Non-pigmented ciliary epithelial cell (primary cell): ENCODE measurements at places on chromosomes 7 and 10.

- DNase-seq: no peak
Measured at GRCh38 chr7:9958486-9958885, 1015.2 kb upstream of the PHF14 start.

DNA sequence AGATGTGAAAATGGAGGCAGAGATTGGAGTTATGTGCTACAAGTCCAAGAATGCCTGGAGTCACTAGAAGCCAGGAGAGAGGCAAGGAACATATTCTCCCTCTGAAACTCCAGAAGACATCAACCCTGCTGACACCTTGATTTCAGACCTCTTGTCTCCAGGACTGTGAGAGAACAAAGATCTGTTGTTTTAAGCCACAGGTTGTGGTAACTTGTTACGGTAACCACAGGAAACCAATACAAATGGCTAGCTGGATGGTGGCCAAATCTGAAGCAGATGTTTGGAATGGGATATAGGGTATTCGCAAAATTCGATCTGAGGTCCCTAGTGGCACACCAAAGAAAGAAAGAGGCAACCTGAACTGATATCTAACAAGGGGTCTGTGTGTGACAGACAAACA is 129.0 kb downstream of the HERPUD2 start:
- no peak for DNase-seq

- DNase-seq: no peak
Measured at GRCh38 chr7:105837765-105838626, 38.4 kb downstream of the ATXN7L1 start.

- DNase-seq: no peak
Measured at GRCh38 chr7:42198296-42198695, 38.7 kb downstream of the GLI3 start.

DNA sequence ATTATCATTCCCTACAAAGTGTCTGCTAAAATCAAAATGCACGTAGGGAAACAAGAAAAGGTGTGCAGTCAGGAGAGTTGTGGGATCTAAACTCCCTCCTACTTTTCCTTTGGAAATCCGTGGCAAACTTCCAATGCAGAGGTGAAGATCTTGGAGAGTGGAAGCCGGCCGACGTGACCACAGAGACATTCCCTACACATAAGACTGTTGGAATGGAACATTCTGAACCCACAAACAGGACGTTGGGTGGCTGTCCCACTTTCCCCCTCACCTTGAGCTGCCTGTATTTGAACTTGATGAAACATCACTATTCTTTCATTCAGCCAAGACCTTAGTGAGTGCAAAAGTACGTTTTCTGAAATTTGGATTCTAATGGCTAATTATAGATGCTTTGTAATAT is 65.9 kb downstream of the PRKCQ start:
- no peak for DNase-seq

GRCh38 chr10:118444069-118444468 is 101.9 kb upstream of the FAM204A start:
- no peak for DNase-seq

DNA sequence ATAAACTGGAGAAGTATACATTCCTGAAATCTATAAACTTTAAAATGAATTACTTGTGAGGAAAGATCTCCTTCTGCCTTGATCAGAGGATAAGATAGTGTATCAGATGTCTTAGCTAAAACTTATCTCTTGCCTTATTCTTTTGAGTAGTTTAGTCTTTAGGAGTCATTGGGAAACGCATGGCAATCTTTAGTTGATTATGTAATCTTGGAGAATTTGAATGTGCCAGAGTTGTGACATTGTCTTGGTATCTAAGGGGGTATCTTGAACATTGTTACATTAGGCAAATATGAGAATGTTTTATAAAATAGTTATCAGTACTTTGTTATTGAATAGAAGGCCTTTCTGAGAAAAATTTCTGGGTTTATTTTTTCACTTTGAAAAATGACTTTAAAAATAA is 61.6 kb upstream of the ADRA2A start:
- no peak for DNase-seq

GRCh38 chr7:133543657-133544056 is 290.8 kb downstream of the EXOC4 start:
- no peak for DNase-seq

GRCh38 chr10:30810416-30810815 is 180.9 kb upstream of the LYZL2 start:
- no peak for DNase-seq
